Thyroid gland (tissue), 4 donors: ENCODE measurements at places on chromosomes 7 and 10.

DNA sequence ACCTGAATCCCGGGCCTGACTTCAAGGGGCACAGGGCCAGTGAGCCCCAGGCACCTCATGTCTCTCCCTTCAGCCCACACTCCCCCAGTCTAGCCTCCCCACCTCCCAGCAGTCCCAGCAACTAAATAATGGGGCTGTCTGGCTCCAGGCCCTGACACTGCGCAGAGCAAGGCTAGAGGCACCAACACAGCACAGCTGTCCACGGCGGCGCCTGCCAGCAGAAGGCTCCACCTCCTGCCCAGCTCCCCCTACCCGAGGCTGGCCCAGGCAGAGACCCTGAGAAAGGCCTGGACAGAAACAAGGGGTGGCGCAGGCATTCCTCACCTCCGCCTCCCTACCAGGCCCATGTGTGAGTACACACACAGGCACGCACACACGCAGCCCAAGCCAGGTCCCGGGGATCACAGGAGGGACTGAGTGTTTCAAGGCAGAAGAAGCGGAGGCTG is 6.1 kb downstream of the KCNH2 start:
- peaks cover 11% of the 10 kb centered on the region for H3K4me1 ChIP-seq
- no peak for DNase-seq
- no peaks in the 10 kb centered on the region for H3K36me3 ChIP-seq
- H3K4me3 ChIP-seq: no peak overlapping the region

DNA sequence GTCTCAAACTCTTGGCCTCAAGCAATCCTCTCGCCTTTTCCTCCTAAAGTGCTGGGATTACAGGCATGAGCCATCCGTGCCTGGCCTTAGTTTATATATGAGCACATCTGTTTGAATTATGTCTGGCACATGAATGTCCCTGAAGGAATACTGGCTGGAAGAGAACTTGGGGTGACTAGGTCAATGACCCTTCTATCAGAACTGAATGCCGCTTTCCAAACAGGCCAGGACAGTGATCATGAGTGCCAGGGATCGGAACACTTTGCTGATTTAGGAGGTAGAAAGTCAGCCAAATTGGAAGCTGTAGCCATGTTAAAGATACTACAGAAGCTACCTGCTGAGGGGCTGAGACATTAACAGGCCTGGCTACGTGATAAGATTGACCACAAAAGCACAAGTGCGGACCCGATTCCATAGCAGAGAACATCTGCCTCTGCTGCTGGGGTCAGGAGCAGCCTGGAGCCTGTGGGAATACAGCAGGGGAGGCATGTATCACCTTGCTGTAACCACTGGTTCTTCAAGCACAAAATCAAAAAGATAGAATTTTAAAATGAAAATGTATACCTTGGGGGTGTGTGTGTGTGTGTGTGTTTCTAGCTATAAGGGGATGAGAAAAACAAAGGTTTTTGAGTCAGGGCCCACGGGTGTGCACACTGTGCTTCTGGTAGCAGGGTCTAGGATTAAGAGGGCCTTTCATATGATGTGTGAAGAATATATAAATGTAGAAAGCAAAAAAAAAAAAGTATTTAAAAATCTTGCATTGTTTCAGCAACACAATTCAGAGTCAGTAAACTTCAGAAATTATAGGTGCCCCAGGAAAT is 293.7 kb downstream of the BBS9 start:
- no peak overlapping the region for H3K4me3 ChIP-seq
- H3K4me1 ChIP-seq: no peaks in the 10 kb centered on the region
- H3K27me3 ChIP-seq: no peaks in the 10 kb centered on the region
- DNase-seq: no peak
- H3K27ac ChIP-seq: no peak overlapping the region

DNA sequence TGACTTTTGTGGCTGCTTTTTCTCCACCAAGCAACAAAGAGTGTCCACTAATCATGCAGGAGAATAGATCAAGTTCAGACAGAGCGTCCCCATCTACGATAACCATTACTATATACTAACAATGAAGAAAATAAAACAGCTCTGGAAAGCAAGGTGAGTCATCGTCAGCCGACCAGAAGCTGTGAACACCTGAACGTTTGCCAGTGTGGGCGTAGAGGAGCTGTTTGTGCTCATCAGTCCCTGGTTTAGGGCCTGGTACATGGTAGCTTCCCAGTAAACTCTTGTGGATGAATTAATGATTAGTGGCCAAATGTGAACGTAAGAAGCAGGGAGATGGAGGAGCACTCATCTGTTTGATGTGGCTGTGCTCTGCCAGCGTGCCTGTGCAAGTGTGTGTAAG is 180.7 kb downstream of the EVX1 start:
- no peak overlapping the region for H3K4me3 ChIP-seq
- no peaks in the 10 kb centered on the region for H3K27me3 ChIP-seq
- H3K27ac ChIP-seq: no peak overlapping the region
- no peak for DNase-seq

- H3K4me3 ChIP-seq: no peak overlapping the region
- no peak for DNase-seq
- no peak overlapping the region for H3K27ac ChIP-seq
- peaks cover 1% of the 10 kb centered on the region for H3K4me1 ChIP-seq
- H3K36me3 ChIP-seq: no peaks in the 10 kb centered on the region
These were observed 3.9 kb downstream of the LMBR1 start for GRCh38 chr7:156889089-156889488.

DNA sequence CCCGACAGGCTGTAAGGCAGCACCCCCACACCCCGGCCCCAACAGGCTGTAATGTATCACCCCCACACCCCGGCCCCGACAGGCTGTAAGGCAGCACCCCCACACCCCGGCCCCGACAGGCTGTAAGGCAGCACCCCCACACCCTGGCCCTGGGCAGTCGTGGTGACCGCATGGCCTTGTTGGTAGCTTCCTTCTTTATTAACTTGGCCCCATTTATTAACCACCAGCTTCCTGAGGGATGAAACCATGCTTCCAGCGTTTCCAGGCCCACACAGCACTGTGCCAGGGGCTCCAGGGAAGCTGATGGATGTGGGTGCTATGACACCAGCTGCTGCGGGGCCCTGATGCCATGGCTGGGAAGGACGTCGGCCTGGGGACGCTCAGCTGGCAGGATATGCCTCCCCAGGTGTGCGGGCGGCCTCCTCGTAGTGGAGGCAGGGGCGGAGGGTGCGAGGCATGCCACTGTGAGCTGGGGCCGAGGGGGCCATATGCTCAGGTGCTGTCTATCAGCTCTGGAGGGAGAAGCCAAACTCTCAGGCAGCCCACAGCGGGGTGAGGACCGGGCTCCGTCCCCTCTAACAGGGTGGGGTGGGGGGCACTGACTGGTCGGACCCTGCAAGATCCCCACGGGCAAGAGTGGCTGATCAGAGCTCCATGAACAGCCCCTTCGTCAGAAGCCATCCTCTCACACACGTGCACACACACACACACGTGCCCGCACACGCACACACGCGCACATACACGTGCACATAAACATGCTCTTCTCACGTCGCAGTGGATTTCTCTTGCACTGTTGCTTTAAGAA is 311.0 kb downstream of the PTPRN2 start:
- no peaks in the 10 kb centered on the region for H3K27me3 ChIP-seq
- no peak overlapping the region for H3K4me3 ChIP-seq
- no peak for DNase-seq
- H3K27ac ChIP-seq: no peak overlapping the region
- no peaks in the 10 kb centered on the region for H3K4me1 ChIP-seq
- H3K36me3 ChIP-seq: no peaks in the 10 kb centered on the region
